HuH-7.5 (cell line): ENCODE measurements at places on chromosomes 13 and 19.
A peak's percentile ranks its signal among the peaks of the same experiment; 100 is the strongest.

GRCh38 chr19:40235238-40236025, 8.9 kb upstream of the CCNP start:
- no peak for DNase-seq

DNA sequence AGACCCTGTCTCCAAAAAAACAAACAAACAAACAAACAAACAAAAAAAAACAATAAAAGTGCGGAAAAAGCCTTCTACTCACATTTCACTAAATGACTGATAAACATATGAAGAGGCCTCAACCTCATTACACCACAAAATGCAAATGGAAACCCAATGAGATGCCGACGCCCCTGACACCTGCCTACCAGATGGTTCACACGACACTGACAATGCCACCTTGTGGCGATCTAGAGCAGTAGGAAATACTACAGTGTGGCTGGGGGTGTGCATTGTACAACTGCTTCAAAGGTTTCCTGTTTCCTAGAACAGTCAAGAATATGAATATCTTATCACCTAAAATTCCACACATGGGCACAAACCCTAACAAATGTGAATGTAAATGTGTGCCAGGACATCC, 14.0 kb downstream of the SCGB2B2 start:
- peak; percentile 22 for DNase-seq

- no peak for DNase-seq
Measured at GRCh38 chr19:49856574-49857021, 5.6 kb downstream of the PTOV1 start.

GRCh38 chr13:98220271-98220791, 43.3 kb upstream of the RNF113B start:
- DNase-seq, result no peak

- no peak for DNase-seq
Measured at GRCh38 chr13:102235689-102236088, 166.2 kb downstream of the FGF14 start.

DNA sequence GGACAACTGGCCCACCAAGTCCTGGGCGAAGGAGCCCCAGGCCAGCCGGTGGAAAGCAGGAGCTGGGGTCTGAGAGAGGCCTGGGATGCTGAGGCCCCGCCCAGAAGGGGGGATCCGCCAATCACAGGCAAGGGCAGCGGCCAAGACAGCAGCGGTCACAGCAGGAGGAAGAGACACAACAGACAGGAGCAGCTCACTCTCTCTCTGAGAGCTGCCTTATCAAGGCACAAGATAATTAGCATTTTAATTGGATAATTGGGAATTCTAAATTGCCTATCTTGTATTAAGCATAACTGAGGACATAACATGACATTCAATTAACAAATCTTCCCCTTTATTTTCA, 46.2 kb downstream of the CEBPG start:
- no peak for DNase-seq

DNA sequence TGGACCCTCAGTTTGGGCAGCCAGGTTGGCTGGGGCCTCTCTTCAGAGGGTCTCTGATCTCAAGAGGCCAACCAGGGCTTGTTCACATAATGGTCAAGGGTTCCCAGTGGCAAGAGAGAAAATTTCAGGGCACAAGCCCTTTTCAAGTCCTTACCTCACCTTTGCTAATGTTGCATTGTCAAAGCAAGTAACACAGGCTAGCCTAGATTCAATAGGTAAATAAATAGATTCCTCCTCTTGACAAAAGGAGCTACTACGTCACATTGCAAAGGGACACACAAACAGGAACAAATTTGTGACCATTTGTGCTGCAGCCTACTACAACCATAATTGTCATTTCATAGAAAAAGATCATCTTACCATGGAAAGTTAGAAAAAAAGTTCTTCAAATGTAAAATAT, 33.9 kb upstream of the FRY start:
- DNase-seq, result no peak

- DNase-seq, result no peak
Measured at GRCh38 chr13:28655561-28655960, 3.4 kb upstream of the POMP start.

- no peak for DNase-seq
Measured at GRCh38 chr13:49908637-49909036, 27.5 kb downstream of the SPRYD7 start.
